ENCODE measurements at places on chromosomes 5 and 9. TPM values are rescaled to one million over a fixed set of nuclear protein-coding genes. Genes with fewer than 3 reads are reported as not detected.
A peak's percentile ranks its signal among the peaks of the same experiment; 100 is the strongest.

Gene ADAMTSL1
- total RNA-seq = 1.5 TPM

Gene SHISAL2B
- not detected for total RNA-seq

- H3K27me3 ChIP-seq = no peaks in the 10 kb centered on the region
- H3K36me3 ChIP-seq = no peaks in the 10 kb centered on the region
- no peak overlapping the region for H3K27ac ChIP-seq
Observed at GRCh38 chr5:5726401-5726800, 303.9 kb downstream of the ICE1 start.

DNA sequence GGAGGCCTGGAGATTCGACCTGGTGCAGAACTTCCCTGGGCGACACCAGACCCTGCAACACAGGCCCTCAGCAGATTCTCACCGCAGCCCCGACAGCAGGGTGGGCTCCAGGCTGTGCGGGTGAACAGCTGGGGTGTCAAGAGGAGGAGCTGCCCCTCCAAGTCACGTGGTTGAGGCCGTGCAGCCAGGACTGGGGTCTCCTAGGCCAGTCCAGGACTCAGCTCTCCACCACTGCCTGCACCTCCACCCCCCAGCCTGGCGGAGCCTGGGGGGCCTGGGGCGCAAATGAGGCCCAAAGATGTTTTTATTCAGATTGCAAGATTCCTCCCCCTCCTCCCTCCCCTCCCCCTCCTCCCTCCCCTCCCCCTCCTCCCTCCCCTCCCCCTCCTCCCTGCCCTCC lies 9.2 kb upstream of the AGPAT2 start:
- no peak overlapping the region for H3K27ac ChIP-seq
- no peak for DNase-seq
- H3K4me1 ChIP-seq = peaks cover 11% of the 10 kb centered on the region
- H3K27me3 ChIP-seq = peaks cover 13% of the 10 kb centered on the region
- H3K36me3 ChIP-seq = no peaks in the 10 kb centered on the region
- no peak overlapping the region for H3K4me3 ChIP-seq

GRCh38 chr5:14882658-14883580 lies 11.3 kb upstream of the ANKH start:
- H3K27ac ChIP-seq = peak overlapping the region; percentile 16
- DNase-seq = no peak
- H3K4me1 ChIP-seq = peaks cover 27% of the 10 kb centered on the region
- no peak overlapping the region for H3K4me3 ChIP-seq
